ENCODE measurements at places on chromosomes 2 and 18.

DNA sequence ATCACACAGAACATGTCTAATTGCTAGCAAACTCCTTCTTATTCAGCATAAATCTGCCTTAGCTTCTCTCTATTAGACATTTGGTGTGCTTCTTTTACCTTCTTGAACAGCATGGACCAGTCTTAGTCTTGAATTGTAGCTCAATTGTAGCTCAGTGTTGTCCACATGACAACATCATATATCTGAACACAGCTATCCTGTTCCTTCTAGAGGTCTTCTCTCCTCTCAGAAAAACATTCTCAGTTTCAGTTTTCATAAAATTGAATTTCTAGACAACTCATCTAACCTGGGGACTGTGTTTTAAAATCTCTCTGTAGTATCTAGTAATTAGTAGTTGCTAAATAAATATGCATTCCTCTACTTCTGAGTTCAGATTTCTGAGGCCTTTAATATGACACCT is 47.6 kb downstream of the CPO start:
- no peak for DNase-seq

DNA sequence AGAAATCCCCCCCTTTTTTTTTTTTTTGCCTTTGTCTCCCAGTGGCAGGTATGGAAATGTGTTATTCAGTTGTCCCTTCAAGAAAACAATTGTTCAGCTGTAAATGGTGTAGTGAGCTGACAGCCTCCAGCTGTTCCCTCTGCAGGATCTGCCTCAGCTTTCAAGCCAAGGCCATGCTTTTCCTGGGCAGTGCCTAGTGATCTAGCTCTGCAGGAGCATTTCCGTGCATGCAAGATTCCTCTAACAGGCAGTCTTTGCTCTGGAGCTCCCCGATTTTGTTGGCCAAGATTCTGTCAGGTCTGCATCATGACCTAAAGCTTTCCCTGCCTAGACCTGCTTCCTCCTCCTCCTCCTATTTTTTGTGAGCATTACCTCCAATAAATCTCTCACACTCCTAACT is 300.7 kb upstream of the UBE2E3 start:
- no peak for DNase-seq

DNA sequence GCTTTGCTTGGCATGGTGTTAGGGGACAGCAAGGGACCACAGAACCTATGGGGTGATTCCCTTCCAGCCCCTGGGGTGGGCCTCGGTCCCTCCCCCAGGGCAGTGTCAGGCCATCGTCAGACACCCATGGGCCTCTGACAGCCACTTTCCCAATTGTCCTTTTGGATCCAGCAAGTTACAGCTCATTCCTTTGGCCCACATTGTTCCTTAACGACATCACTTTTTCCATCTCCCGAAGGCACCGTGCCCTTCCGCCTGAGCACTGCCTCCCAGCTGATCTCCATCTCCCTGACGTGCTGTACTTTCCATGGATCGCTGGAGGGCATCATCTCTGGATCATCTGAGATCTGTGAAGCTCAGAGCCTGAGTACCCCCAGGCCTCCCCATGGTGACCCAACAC is 10.4 kb upstream of the KCNK3 start:
- DNase-seq: no peak

GRCh38 chr2:240589375-240589774 is 2.8 kb downstream of the CAPN10 start:
- no peak for DNase-seq

DNA sequence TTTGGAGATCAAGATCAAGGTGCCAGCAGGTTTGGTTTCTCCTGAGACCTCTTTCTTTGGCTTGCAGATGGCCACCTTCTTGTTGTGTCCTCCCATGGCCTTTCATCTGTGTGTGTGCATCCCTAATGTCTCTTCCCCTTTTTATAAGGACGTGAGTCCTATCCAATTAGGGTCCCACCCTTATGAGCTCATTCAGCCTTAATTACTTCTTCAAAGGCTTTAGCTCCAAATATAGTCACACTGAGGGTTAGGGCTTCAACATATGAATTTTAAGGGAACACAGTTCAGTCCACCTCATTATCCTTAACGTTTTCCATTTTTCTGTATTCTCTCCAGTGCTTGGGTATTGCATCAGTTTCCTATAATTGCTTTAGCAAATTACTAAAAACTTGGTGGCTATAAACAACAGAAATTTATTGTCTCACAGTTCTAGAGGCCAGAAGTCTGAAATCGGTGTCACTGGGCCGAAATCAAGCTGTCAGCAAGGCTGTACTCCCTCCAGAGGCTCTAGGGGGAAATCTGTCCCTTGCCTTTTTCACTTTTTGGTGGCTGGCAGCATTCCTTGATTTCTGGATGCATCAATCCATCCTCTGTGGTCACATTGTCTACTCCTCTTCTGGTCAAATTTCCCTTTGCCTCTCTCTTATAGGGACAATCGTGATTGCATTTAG is 34.1 kb downstream of the CDC42EP3 start:
- DNase-seq: no peak

DNA sequence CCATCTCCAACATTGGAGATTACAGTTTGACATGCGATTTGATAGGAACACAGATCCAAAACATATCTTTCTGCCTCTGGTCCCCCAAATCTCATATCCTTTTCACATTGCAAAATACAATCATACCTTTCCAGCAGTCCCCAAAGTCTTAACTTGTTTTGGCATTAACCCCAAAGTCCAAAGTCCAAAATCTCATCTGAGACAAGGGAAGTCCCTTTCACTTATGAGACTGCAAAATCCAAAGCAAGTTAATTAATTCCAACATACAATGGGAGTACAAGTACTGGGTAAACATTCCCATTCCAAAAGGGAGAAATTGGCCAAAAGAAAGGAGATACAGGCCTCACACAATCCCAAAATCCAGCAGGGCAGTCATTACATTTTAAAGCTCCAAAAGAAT is 265.4 kb downstream of the GULP1 start:
- no peak for DNase-seq

DNA sequence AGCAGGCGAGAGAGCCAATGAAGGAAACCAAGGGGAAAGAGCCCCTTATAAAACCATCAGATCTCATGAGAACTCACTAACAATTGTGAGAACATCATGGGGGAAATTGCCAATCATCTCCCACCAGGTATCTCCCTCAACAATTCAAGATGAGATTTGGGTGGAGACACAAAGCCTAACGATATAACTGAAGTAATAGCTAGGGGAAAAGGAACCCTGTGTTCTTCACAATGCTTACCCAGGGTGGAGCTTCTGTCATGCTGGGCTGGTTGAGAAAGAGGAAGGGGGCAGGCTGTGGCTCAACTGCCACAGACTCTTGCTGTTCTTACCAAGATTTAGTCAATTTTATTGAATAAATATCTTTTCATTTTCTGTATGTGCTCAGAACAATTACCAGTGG is 392.1 kb upstream of the HS6ST1 start:
- no peak for DNase-seq

DNA sequence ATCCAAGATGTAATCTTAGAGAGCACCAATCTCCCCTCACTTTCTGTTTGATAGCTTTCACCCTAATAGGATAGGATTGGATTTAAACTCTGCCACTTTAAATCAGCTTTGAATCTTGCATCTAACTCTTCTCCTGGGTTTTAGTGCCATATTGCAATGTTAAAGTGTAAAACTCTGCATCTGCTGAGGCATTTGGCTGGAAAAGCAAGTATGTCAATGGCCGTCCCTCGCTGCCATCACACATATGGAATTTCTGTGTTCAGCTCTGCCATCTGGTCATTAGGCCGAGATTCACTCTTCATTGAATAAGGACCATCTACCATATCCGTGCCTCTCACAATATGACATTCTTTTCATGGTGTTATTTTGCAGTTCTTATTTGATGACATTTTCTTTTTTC is 728.1 kb upstream of the PIK3C3 start:
- DNase-seq: no peak

- DNase-seq: no peak
Observed at GRCh38 chr2:181072486-181073235, 92.3 kb downstream of the UBE2E3 start.

- no peak for DNase-seq
Observed at GRCh38 chr2:218833023-218833609, 1.5 kb upstream of the PRKAG3 start.

GRCh38 chr2:79977792-79978191 is 326.8 kb downstream of the LRRTM1 start:
- no peak for DNase-seq

GRCh38 chr2:111706481-111707001 is 177.5 kb downstream of the ANAPC1 start:
- no peak for DNase-seq

Measured in frontal cortex (tissue), 4 donors.